ENCODE measurements at places on chromosomes 4 and X. TPM values are rescaled to one million over a fixed set of nuclear protein-coding genes. Genes with fewer than 3 reads are reported as not detected.

DNA sequence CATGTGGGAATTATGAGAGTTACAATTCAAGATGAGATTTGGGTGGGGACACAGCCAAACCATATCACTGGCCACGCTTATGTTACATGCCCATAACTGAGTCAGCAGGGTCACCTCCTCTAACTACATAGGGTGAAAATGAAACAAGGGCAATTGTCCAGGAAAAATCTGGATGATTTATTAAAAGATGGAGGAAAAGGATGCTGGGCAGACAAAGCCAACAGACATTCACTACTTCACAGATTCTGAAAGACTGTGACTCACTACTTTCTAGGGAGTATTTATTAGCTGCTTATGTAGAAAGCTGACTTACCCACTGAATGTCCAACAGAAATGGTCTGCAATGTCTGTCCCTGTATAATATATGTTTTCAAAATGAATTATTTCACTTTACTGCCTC is 72.4 kb downstream of the APBB2 start:
- no peak for DNase-seq

GRCh38 chr4:61162116-61162515 is 38.0 kb upstream of the ADGRL3 start:
- DNase-seq: no peak

GRCh38 chrX:16469870-16470269 is 180.1 kb upstream of the S100G start:
- DNase-seq: no peak

GRCh38 chr4:4460759-4461158 is 73.9 kb downstream of the NSG1 start:
- DNase-seq: no peak

- DNase-seq: no peak
These were observed 240.1 kb upstream of the NOCT start for GRCh38 chr4:138775489-138775888.

- DNase-seq: no peak
These were observed 458.1 kb upstream of the INTU start for GRCh38 chr4:127174616-127175015.

Gene TMEM187
- 4.5 TPM for total RNA-seq

DNA sequence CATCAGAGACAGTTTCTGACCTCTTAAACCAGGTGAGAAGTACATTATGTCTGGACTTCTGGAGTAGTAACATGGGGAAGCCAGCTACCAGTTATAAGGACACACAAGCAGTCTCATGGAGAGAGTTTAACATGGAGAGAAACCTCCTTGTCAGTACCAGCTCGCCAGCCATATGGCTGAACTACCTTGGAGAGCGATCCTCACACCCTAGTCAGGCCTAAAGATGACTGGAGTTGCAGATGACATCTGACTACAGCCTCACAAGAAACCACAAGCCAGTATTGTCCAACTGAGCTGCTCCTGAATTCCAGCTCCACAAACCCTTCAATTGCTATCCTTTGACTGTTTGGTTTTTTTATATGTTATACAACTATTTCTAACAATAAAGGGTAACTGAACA is 49.8 kb downstream of the PDHA2 start:
- DNase-seq: no peak

DNA sequence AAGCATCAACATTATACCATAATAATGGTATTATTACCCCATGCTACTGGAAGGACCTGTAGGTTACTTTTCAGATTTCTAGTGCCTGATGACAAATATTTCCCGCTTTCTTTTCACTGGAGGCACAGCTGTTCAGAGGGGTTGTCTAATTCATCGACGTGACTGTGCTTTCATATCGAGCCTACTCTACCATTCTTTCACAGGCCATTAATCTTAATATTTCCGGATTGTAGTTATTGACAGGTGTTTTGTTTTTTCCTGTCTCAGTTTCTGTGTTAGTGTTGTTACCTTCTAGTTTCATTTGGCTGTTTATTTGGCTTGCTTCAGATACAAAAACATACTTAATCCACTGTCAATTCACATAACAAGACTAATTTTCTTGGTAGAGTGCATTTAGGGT is 330.9 kb downstream of the SPOCK3 start:
- no peak for DNase-seq

- no peak for DNase-seq
These were observed 179.9 kb downstream of the KCNIP4 start for GRCh38 chr4:21768349-21769310.

DNA sequence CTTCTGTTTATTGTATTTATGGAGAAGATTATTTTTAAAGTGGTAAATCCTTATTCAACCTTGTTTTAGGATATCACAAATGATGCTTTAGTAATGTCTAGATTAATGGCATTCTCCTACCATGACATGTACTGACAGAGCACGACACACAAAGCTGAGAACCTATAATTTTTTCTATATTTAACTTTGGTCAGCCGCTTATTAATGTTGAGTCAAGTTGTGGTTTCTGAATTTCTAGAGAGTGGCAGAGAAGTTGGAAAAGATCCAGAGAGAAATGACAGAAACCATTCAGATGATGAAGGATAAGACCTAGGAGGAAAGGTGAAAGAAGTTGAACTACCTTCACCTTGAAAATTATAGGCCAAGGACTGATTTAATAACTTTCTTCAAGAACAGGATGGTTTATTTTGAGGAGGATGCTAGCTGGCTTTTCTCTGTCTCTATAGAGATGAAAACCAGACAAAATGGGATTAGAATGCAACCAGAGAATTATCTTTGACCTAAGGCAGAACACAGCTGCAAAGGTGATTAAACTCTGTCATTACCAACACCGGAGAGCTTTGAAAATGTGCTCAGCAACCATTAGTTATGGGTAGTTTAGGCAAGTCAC is 62.6 kb upstream of the TSPAN5 start:
- DNase-seq: no peak

Gene CCKAR
- not detected for total RNA-seq

DNA sequence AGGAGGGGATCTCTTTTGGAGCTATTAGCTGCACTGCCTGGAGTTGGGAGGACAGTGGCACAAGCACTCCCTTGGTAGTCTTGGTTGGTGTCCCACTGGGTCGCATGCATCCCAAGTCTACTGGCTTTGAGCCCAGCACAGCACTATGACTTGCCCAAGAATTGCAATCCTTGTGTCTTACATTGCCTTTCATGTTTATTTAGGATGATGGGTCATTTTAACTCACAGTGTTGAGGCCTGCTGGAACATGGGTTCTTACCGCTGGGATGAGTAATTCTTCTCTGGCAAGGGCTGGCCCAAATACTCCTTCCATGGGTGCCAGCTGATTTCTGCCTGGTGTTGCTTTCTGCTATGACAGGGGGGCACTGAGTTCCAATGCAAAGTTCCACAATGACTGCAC is 185.5 kb downstream of the TEX13C start:
- no peak for DNase-seq

DNA sequence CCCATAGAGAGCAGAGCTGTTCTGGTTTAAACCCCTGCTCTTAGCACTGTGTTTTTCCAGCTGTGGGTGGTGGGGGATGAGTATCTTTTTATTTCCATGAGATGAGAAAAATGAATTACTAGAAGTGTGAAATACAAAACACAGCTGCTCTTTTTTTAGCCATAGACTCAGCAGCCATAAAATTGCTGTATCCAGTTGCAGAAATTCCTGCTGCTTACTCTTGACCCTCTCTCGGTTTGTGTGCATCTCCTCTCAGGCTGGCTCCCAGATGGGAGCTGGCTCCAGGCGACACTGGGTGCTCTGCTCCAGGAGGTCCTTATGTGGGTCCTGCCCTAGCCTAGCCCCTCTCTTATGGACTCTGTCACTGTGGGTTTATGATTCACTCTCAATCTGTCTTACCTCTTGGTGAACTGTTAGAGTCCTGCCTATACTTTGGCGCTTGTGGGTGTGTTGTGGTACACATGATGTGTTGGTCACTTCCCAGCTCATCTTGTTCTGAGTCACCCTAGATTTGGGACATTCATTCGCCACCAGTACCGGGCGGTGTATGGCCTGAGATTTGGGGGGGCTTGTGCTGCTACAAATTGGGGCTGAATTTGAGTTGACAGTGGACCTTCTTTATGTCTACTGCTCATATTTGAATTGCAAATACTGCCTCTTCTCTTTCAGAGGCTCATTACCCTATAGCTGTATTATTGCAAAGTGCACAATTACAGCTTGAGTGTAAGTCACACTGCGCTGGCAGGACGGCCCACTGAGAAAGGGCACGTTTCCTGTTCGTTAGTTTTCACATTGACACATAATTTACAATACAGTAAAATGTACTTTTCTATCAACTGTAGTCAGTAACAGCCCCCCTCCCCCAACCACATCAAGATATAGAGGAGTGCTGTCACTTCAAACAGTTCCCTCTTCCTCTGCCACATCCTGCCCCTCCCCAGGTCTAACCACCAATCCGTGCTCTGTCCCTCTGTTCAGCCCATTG is 46.9 kb upstream of the MSANTD1 start:
- no peak for DNase-seq

DNA sequence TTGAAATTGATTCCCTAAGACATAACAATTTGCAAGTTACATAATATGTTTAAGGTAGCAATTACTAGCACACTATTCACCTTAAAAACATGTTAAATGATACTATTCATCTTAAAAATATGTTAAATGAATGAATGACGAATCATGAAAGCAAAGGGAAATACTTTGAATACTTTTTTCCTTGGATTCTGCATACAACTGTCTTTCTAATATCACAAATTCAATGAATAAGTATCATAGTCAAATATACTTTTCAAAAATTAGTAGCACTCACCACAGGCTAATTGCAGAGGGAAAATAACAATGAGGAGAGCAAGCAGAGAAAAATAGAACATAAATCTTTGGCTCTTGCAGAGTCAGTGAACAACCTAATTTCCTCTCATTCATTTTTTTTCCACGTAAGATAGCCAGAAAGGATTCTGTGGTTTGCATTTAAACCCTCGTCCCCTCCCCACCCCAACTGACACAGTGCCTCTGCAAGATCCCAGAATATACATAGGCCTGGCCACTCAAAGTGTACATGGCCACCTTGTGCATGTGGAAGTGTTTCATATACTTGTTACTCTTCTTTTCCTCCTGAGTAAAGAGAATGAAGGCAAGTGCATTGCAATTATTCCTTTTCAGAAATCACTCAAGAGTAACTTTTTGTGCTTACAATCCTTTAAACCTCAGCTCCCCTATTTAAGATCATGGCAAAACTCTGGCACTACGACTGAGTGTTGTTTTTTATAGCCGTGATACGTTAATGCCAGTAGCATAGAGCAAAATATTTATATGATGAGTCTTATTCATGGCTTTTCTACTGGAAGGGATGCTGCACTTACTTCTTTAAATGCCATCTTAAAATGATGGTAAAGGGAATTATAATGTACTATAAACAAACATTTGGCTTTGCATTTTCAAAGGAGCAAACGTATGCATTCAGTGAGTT is 236.4 kb downstream of the PDGFC start:
- DNase-seq: no peak

Measured in omental fat pad (tissue), 4 donors.